ENCODE measurements at places on chromosomes 7 and 10.

DNA sequence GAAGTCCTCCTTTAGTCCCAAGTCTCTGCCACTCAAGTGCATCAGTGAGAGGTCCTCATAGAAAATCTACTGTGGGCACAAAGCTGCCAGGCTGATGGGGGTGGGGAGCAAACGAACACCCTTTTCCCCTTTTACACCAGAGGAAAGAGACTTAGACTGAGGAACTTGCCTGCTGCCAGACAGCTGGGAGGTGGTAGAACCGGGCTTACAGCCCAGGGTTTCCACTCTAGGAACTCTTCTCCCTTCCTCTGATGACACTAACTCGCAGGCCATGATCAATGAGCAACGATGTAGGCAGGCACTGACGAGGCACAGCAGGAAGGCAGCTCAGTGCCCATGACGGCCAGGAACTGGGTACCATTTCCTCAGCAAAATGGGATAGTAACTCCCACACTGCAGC, 11.0 kb upstream of the SH2D4B start:
- ATAC-seq: no peak

- no peak for ATAC-seq
Observed at GRCh38 chr7:117916309-117916708, 43.1 kb upstream of the CTTNBP2 start.

- no peak for ATAC-seq
Observed at GRCh38 chr7:43876241-43876640, 6.9 kb upstream of the MRPS24 start.

DNA sequence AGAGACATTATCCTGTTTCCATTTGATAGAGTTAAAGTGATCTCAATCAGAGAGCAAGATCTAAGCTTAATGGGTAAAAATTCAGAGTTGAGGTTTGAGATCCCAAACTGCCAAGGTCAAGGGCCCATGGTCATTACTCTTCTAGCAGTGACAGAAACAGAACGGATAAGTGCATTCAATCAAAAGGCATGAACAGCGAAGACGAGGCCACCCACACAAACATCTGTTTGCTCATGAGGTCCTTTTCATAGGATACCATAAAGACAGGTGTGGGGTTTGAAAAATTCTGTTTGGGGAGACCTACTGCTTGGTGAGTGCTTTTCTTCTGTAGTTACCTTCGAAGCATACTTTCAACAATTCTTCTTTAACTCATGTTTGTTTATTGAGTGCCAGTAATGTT, 58.3 kb downstream of the SEMA3C start:
- no peak for ATAC-seq

- no peak for ATAC-seq
Observed at GRCh38 chr10:110163192-110163773, 44.1 kb upstream of the MXI1 start.

DNA sequence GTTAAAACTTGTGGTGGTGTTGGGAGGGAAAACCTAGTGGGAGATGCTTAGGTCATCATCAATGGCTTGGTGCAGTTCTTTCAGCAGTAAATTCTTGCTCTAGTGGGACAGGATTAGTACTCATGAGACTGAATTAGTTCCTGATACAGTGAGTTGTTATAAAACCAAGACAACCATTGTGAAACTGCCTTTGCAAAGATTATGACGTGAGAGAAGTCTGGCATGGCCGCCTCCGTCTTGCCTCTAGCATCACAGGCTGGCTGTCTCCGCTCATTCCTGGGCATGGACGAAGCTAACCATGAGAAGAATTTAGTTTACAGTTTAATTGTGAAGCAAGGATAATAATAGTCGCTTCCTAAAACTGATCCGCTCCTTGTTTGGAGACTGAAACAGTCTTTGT, 186.4 kb downstream of the KIF20B start:
- no peak for ATAC-seq

GRCh38 chr7:155814316-155815276, 2.3 kb upstream of the SHH start:
- no peak for ATAC-seq

- ATAC-seq: no peak
Observed at GRCh38 chr10:35834877-35835494, 192.9 kb upstream of the FZD8 start.

- ATAC-seq: no peak
Observed at GRCh38 chr7:41280491-41280890, 422.4 kb downstream of the INHBA start.

GRCh38 chr7:107945332-107945731, 54.3 kb downstream of the DLD start:
- no peak for ATAC-seq

GRCh38 chr10:10394933-10395658, 622.6 kb upstream of the CELF2 start:
- ATAC-seq: no peak

GRCh38 chr10:131310142-131310541, 1.4 kb downstream of the TCERG1L start:
- no peak for ATAC-seq

DNA sequence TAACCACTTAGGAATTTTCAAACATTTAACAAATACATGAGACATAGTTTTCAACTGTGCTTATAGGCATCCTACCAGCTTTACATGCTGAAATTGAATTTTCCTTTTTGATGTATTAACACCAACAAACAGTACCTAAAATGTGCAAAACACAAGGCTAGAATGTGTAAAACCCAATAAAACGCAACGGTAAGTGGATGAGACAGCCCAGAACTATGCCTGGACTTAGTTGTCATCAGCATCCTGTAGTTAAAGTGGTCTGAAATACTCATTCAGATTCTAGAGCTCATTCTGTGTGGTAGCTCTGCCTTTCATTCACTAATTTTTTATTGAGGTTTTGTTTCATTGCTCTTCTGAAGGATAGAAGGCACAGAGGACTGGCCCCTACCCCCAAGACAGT, 137.1 kb downstream of the BMPER start:
- ATAC-seq: no peak

DNA sequence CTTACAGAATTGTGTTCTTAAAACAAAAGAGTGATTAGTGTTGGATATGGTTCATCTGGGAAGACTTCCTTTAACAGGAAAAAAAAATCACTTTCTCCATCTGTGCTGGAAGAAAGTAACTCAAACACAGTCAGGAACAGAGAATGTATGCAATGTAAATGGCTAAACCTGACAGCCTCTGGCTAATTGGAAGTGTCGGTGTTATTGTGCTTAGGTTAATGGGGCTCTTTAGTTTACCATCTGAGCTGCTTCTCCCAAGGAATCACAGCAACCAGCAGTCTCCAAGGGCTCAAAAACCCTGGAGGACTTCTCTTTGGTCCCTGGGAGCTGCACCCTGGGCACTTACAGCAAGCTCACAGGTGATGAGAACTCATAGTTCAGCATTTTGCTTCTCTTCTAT, 724.5 kb downstream of the LRMDA start:
- no peak for ATAC-seq

DNA sequence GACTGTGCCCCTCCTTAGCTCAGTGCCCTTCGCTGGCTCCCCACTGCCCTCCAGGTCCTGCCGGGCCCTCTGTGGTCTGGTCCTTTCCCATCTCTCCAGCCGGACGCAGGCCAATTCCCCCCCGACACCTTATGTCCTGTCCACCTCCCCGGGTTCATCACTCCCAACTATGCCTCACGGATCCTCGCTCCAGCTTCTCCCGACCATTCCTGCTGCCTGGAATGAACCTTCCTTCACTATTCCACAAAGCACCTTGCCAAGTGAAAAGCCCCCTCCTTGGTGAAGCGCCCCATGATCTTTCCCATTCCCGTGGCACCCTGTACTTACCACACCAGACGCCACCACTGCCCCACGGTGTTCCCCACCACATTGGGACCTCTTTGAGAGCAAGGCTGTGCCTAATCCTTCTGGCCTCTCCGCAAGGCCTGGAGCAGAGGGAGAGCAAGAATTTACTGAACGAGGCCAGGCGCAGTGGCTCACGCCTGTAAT, 47.2 kb downstream of the TMEM270 start:
- no peak for ATAC-seq

DNA sequence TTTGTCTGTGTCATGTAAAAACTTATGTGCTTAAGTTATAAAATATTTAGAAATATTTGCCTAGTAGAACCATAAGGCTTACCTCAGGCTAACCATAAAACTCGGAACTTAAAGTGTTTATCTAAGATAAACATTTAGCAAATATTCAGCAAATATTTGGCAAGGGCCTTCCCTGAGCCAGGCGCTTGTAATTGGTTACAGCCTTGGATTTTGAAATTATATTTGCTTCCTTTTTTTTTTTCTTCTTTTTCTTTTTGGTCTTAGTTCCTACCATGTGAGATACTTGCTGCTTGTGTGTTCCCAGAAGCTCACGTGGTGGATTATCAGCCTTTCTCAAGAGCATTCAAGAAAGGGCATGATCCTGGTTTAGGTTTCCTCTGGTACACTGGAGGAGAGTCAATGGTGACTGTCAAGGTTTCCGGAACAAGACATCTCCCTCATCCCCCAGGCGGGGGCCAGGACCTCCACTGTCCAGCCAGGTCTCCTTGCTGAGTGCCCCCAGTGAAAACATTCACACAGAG, 5.2 kb upstream of the BRI3 start:
- ATAC-seq: no peak

DNA sequence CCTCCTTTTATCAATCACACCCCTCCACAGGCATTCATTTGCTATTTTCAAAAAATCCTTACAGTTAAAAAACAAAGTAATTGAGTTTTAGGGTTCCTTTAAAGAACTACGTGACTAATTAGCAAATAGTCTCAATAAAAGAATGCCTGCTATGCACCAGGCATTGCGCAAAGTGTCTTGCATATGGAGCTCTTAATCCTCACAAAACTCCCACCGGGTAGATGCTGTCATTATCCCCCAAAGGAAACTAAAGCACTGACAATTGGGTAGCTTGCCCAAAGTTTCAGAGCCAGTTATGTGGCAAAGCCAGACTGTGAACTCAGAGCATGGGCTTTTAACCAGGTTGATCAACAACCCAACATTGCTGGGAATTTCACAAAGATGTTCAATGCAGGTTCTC, 305.7 kb downstream of the ELMO1 start:
- no peak for ATAC-seq

GRCh38 chr7:8109196-8110022, 140.8 kb downstream of the GLCCI1 start:
- ATAC-seq: no peak

- ATAC-seq: no peak
Observed at GRCh38 chr10:129328546-129328945, 138.5 kb upstream of the MGMT start.

DNA sequence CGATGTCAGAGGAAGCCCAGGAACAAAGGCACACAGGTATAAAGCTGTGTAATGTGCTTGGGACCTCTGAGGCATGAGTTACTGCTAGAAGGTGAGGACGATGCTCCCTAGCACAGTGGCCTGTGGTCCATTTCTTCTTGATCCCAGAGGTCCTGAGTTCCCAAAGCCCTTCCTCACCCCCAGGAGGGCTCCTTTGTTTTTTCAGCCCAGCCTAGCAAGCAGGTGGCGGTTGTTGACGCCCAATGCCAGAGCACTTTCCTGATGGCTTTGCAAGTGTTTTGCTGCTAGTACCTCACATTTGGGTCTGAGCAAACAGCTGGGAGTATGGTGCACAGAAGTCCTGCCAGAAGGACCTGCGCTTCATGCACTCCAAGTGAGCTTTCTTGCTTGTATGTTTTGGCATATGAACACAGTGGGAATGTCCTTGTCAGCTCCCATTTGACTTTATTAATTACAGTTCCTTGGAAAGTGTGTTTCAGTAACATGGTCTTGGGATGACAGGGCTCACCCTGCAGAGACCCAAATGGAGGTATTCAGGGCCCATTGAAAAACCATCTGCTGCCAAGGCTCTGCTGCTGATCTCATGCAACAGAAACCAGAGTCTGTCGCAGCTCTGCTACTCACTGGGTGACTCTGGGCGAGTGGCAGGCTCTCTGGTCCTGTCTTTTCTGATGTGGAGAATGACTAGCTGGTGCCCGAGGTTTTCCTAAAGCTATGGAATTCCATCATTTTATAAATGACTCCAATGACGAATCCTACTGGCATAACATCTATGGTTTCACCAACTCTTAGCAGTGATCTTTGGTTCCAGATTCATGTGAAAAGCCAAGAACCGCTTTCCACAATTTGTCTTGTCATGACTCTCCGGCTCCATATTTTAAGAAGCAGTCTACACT, 134.9 kb downstream of the ARID5B start:
- ATAC-seq: peak; percentile 45

DNA sequence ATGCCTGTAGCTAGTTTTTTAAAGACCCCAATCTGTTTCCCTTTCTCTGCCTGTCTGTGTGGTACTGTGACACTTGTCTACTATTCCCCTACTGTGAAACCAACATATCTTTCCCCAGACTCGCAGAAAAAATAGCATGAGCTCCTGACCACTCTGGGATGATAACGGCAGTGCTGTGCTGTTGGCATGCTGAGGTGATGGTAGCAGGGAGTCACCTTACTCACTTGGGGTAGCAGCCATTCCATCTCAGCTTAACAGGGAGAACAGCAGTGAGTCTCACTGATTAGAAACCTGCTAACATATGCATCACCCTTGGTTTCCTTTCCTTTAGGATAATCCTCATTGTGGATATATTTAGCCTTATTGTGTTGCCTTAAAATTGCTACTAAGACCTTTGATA, 469.6 kb upstream of the FZD8 start:
- no peak for ATAC-seq

DNA sequence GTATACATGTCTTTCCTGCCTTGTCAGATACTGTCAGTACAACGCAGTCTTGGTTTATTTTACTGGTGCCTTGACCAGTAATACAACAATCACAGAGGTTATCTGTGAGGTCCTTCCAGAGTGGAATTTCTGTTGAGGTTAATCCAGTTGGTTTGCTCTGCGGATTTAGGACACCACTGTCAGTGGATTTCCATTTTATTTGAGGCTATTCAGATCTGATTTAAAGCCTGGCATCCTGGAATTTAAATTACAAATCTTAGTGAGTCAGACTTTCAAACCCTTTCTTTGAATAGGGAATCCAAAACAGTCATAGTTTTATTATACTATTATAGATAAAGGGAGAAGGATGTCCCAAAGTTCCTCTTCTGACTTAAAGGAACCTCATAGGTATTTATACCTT, 40.5 kb downstream of the ANLN start:
- ATAC-seq: no peak

DNA sequence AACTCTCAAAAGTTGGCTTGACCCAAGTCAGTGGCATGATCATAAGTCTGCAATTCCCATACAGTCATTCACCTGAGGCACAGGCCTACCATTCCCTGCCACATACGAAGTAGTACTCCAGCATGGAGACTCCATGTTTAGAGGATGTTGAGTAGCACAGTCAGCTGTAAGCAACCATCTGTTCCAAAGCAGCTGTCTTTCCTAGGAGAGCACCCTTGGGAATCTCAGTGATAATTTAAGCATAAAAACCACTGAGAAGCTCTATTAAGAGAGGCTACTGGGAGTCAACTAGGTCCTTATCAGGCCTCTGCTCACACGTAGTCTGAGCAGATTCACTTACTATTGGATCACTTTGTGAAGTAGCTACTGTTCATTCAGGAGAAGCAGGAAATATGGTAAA, 61.6 kb upstream of the UNC5B start:
- no peak for ATAC-seq

All from activated T-helper 17 cell treated with anti-CD3 and anti-CD28 coated beads, Interleukin-2, amount 50 U/mL, for 72 hours (primary cell).